ENCODE measurements at places on chromosomes 12 and 14.

- no peak overlapping the region for H3K4me3 ChIP-seq
- H3K27me3 ChIP-seq: peaks cover 5% of the 10 kb centered on the region
- no peaks in the 10 kb centered on the region for H3K36me3 ChIP-seq
- no peak overlapping the region for H3K27ac ChIP-seq
- peaks cover 11% of the 10 kb centered on the region for H3K4me1 ChIP-seq
Observed at GRCh38 chr12:25801734-25802133, 156.7 kb upstream of the RASSF8 start.

DNA sequence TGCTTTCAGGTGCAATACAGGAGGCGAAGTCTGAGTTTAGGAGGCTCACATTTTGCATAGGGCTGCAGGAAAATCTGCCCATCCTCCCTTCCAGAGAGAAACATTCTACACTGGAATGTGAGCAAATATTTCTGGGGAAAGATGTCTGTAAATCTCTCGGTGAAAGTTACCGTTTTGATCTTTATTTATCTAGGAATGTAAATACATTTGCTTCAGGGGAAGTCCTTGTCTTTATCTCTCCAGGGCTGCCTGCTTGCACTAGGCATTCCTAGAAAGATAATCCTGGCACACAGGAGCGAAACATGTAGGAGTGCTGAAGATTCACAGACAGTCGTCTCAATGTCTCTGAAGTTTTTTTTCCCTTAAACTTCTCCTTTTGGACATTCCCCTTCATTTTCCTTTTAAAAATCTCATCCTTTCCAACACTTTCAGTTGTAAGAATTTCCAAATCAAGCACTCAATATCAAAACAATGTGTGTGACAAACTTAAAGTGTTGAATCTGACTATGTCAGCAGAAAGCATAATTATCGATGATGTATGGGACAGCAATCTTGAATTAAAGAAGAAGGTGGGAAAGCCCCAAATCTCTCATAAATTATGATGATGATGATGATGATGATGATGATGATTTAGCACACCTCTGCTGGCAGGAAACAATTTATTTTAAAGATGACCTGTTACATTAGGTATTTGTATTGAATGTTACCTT, 113.4 kb upstream of the RESF1 start:
- no peak for DNase-seq
- H3K4me1 ChIP-seq: no peaks in the 10 kb centered on the region
- H3K36me3 ChIP-seq: no peaks in the 10 kb centered on the region
- no peak overlapping the region for H3K4me3 ChIP-seq
- H3K27me3 ChIP-seq: no peaks in the 10 kb centered on the region
- no peak overlapping the region for H3K27ac ChIP-seq

DNA sequence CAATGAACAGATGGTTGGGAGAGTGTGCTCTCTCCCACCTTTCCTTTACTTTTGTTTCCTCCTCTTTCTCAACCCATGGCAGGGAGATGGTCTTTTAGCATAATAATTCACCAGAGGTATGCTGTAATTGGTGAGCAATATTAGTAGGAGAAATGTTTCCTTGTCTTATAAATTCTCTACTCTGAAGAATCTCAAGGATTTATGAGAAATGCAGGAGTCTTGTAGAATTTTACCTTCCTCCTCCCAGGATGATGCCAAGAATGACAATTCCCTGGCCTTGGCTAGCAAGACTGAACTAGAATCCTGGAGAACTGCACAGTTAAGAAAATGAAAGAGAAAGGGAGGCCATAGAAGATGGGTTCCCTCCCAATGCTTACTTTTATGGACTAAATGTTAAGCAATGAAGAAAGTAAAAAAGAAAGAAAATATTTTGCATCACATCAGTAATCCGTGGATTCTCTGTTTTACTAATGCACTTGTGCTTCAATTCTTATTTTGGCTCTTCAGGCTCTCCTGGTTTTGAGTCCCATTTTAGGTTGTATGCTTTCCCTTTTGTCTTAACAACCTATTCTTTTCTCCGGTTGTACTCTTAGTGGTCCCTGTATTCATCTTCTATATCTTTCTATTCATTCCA, 192.9 kb upstream of the GARIN6 start:
- no peak overlapping the region for H3K4me3 ChIP-seq
- H3K36me3 ChIP-seq: no peaks in the 10 kb centered on the region
- H3K4me1 ChIP-seq: no peaks in the 10 kb centered on the region
- no peaks in the 10 kb centered on the region for H3K27me3 ChIP-seq
- DNase-seq: no peak

DNA sequence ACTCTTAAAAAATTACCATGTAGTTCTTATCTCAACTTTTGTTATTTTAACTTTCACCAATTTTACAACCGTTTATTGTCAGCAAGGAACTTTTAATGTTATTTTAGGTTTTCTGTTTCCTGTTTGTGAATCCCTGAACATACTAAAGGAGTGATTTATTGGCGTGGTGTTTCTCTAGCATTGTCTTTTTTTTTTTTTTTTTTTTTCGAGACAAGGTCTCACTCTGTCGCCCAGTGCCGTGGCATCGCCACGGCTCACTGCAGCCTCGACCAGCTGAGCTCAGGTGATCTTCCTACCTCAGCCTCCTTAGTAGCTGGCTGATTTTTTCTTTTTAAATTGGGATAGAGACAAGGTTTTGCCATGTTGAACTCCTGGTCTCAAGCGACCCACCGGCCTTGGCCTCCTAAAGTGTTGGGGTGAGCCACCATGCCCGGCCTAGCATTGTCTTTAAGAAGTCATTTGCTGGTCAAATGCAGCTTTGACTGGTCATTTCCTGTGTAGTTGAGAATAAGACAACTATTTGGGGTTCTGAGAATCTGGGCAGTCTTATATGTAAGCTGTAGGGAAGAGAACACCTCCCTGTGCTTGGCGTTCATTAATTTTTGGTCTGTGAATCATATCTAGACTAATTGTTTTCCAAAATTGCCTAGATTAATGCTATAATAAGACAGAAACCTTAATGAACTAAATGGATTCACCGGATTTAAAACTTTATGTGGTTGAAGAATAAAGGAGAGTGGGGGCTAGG, 2.1 kb downstream of the WASHC4 start:
- peak overlapping the region; percentile 98 for H3K4me3 ChIP-seq
- H3K36me3 ChIP-seq: peaks cover 31% of the 10 kb centered on the region
- H3K27ac ChIP-seq: peak overlapping the region; percentile 58
- peaks cover 4% of the 10 kb centered on the region for H3K27me3 ChIP-seq
- DNase-seq: no peak

GRCh38 chr12:114438635-114439256, 32.8 kb upstream of the TBX5 start:
- H3K4me3 ChIP-seq: no peak overlapping the region
- H3K27ac ChIP-seq: no peak overlapping the region
- H3K27me3 ChIP-seq: peaks cover 69% of the 10 kb centered on the region
- DNase-seq: no peak
- no peaks in the 10 kb centered on the region for H3K36me3 ChIP-seq

- no peak overlapping the region for H3K4me3 ChIP-seq
- H3K27me3 ChIP-seq: no peaks in the 10 kb centered on the region
- H3K4me1 ChIP-seq: peaks cover 30% of the 10 kb centered on the region
Observed at GRCh38 chr12:22653075-22653474, 28.1 kb downstream of the ETNK1 start.

GRCh38 chr14:22532345-22533056, 56.5 kb downstream of the DAD1 start:
- peaks cover 84% of the 10 kb centered on the region for H3K4me1 ChIP-seq
- H3K4me3 ChIP-seq: peak overlapping the region; percentile 83
- peaks cover 92% of the 10 kb centered on the region for H3K36me3 ChIP-seq
- H3K27me3 ChIP-seq: no peaks in the 10 kb centered on the region
- H3K27ac ChIP-seq: peak overlapping the region; percentile 85
- no peak for DNase-seq

- H3K4me1 ChIP-seq: peaks cover 13% of the 10 kb centered on the region
- DNase-seq: no peak
- H3K36me3 ChIP-seq: peaks cover 3% of the 10 kb centered on the region
- no peak overlapping the region for H3K4me3 ChIP-seq
Observed at GRCh38 chr14:100487304-100487703, 99.9 kb downstream of the BEGAIN start.

GRCh38 chr14:105023791-105024480, 3.1 kb upstream of the CDCA4 start:
- H3K4me3 ChIP-seq: no peak overlapping the region
- H3K27me3 ChIP-seq: no peaks in the 10 kb centered on the region
- H3K27ac ChIP-seq: no peak overlapping the region
- DNase-seq: no peak
- peaks cover 46% of the 10 kb centered on the region for H3K4me1 ChIP-seq

DNA sequence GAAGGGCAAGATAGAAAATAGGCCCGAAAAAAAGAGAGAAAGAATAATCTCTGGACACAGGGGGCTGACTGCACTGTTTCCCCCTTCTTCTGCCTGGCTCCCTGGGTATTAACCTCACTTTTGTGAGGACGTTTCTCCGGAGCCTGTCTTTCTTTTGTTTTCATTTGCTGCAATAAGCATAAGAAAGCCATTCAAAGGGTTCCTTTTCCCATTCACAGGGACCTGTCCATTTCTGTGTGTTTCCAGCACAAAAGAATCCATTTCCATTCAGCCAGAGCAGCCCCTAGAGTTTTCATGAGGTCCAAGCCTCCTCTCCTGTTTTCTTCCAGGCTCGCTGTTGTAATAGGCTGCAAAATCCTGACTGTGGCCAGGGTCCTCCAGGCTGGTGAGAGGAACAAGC, 16.8 kb downstream of the PLXNC1 start:
- H3K4me3 ChIP-seq: no peak overlapping the region
- H3K27me3 ChIP-seq: peaks cover 2% of the 10 kb centered on the region
- peaks cover 9% of the 10 kb centered on the region for H3K4me1 ChIP-seq

DNA sequence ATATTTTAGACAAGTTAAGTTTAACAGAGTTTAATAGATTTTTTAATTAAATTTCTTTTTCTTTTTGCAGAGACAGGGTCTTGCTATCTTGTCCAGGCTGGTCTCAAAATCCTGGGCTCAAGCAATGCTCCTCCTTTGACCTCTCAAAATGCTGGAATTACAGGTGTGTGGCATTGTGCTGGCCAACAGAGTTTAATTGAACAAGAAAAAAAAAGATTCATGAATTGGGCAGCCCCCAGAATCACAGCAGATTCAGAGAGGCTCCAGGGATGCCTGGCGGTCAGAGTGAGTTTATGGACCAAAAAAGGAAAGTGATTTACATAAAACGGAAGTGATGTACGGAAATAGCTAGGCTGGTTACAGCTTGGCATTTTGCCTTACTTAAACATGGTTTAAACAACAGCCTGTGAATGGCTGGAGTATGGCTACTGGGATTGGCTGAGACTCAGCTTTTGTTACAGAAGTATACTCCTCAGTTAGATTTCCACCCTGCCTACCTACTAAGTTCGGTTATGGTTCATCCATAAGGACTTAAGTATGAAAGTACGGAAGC, 14.5 kb upstream of the TESPA1 start:
- H3K36me3 ChIP-seq: no peaks in the 10 kb centered on the region
- DNase-seq: no peak
- H3K4me1 ChIP-seq: peaks cover 6% of the 10 kb centered on the region
- no peaks in the 10 kb centered on the region for H3K27me3 ChIP-seq
- H3K4me3 ChIP-seq: no peak overlapping the region
- H3K27ac ChIP-seq: no peak overlapping the region

- no peak overlapping the region for H3K4me3 ChIP-seq
- H3K4me1 ChIP-seq: no peaks in the 10 kb centered on the region
- no peak for DNase-seq
- no peak overlapping the region for H3K27ac ChIP-seq
- H3K27me3 ChIP-seq: peaks cover 3% of the 10 kb centered on the region
- H3K36me3 ChIP-seq: no peaks in the 10 kb centered on the region
Observed at GRCh38 chr14:24411443-24412389, 12.9 kb downstream of the NYNRIN start.

GRCh38 chr12:6869049-6870021, 2.0 kb downstream of the TPI1 start:
- H3K4me3 ChIP-seq: peak overlapping the region; percentile 93
- H3K36me3 ChIP-seq: peaks cover 60% of the 10 kb centered on the region
- peaks cover 47% of the 10 kb centered on the region for H3K4me1 ChIP-seq
- peak overlapping the region; percentile 80 for H3K27ac ChIP-seq

- H3K27me3 ChIP-seq: peaks cover 13% of the 10 kb centered on the region
Observed at GRCh38 chr14:78202163-78202562, 32.0 kb downstream of the NRXN3 start.

DNA sequence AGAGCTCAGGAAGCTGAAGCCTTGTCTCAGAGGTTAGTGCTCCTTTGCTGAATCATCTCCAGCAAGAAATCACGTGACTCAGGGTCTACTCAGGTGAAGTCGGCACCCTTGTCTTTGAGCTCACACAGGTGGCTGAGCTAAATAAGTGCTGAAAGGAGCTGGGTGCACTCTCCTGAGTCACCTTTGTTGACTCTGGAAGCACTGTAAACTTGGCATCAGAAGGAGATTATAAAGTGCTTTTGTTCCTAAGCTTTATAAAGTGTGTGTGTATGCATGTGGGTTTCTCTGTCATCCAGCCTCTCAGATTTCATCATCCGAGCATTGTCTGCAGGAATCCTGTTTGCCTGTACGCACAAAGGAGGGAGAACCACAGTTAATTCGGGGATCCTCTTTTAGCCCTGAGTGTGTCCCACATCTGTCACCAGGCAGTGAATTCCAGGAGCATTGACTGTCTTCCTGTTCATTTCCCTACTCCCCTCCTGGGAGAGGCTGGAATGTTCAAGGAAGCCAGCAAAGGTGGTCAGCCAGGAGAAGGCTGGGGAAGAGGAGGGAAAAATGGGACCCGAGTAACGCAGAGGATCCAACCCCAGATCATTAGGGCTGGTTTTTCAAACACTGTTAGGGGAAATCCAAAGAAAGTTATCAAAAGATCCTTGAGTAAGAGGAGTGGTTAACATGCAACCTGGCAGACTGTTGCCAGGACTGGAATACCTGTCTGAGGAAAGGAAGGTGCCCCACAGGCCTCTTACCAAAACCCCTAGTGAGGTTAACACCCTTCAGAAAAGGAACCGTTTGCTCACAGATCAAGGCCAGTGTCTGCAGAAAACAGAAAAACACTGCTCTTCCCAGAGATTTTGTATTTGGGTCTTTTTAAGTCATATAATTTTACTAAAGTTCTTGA, 157.5 kb upstream of the HIF1A start:
- H3K27me3 ChIP-seq: no peaks in the 10 kb centered on the region
- H3K36me3 ChIP-seq: peaks cover 85% of the 10 kb centered on the region
- H3K27ac ChIP-seq: no peak overlapping the region
- H3K4me3 ChIP-seq: no peak overlapping the region
- H3K4me1 ChIP-seq: peaks cover 25% of the 10 kb centered on the region
- peak; percentile 27 for DNase-seq

- H3K36me3 ChIP-seq: peaks cover 19% of the 10 kb centered on the region
- no peaks in the 10 kb centered on the region for H3K4me1 ChIP-seq
- DNase-seq: no peak
Observed at GRCh38 chr14:67850066-67850830, 30.7 kb downstream of the RAD51B start.
